ENCODE measurements at places on chromosomes 4 and X.

- no peak for DNase-seq
These were observed 930.5 kb downstream of the ADGRL3 start for GRCh38 chr4:62130637-62131036.

- DNase-seq = no peak
These were observed 81.8 kb upstream of the NDP start for GRCh38 chrX:44054863-44055601.

DNA sequence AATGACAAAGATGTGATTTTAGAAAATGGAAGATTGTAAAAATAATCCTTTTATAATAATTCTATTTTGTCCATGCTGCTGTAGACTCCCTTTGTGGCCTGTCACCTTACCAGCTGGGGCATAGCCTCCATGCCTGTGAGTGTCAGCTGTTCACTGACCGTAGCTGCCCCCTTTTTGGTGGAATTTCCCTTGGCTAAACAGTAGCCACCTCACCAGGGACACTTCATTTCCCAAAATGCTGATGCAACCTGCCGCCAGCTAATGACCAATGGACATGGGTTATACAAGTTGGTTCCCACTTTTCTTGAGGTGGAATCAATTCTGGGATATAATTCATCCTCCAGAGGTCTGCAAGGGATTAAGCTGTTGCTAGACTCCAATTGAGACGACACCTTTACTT lies 368.4 kb downstream of the PRDM5 start:
- no peak for DNase-seq

DNA sequence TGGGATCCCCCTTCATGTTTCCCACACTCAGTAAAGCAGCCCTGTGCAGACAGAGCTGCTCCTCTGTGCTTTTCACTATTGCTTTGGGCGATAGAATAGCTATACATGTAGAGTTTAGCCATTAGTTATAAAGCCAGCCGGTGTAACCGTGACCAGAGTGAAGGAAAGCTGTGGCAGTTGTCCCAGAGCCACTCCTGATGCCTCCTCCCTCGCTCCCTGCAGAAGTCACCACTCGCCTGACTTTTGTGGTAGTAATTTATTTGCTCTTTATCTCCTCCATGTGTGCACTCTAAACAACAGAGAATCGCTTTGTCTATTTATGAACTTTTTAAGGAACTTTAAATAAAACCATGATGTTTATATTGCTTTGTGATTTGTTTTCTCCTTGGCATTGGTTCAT lies 41.8 kb upstream of the WWC2 start:
- no peak for DNase-seq

GRCh38 chr4:16807355-16807754 lies 91.1 kb downstream of the LDB2 start:
- no peak for DNase-seq

GRCh38 chr4:189232274-189232673 lies 708.4 kb upstream of the FRG1 start:
- DNase-seq = no peak

GRCh38 chrX:134803551-134804183 lies 145.4 kb upstream of the PLAC1 start:
- no peak for DNase-seq

DNA sequence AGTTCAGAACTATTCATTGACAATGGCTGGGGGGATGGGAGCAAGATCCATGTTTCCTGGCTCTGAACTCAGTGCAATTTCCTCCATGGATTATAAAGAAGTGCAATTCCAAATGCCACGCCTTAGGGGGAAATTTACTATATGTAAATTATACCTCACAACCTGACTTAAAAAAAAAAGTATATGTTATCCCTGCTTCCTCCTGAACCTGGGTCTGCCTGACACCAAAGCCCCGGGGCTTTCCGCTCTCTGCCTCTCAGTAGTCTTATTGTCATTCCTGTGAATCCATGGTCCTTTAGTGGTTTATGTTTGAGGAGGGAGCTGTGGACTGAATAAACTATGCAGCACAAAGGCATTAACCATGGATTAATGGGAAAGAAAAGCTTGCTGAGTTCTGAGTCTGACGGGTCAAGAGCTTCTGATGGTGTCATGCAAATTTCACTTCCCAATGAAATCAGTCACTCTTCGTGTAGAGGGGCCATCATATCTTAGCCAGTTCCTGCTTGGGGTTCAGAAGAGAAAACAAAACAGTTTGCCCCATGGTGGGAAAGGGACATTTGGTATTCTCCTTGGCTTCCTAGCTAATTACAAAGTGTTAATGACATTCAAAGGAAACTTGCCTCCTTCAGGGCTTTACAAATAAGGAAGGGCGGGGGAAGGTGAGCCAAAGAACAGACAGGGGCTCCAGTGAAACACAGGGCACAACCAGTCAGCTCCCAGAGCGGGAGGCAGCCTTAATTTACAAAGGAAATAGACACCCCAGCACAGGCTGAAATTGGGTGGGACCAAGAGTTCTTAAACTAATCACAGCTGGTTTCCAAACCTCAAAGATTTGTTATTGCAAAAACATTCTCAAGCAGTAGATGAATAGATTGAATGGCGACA lies 14.3 kb downstream of the FAM9C start:
- no peak for DNase-seq

DNA sequence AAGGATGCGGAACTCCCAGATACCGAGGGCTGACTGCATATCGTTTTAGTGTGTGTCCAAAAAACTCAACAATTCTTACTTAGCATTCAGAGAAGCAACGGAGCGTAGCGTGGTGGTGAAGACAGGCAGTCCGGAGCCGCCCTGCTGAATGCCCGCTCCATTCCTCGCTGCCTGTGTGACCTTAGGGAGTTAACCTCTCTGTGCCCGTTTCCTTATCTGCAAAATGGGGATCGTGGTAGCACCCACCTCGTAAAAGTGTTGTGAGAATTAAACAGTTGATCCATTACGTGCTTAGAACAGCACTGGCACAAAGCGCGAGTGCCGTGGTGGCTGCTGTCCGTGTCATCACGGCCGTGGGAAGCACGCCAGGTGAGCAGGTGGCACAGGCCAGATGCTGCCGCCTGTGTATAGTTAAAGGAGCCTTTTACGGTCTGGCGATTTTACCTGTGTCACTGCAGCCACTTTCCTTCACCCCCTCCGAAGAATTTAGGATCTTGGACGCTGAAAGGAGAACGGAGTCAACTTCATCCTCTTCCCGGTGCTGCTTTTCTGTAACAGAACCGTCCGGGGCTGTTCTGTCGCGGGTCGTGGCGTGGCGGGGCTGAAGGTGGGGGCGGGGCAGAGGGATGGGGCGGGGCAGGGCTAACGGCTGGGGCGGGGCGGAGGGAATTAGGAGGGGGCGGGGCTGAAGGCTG lies 885 bp downstream of the CCDC110 start:
- DNase-seq = no peak

GRCh38 chrX:8724300-8724699 lies 7.6 kb downstream of the ANOS1 start:
- no peak for DNase-seq

DNA sequence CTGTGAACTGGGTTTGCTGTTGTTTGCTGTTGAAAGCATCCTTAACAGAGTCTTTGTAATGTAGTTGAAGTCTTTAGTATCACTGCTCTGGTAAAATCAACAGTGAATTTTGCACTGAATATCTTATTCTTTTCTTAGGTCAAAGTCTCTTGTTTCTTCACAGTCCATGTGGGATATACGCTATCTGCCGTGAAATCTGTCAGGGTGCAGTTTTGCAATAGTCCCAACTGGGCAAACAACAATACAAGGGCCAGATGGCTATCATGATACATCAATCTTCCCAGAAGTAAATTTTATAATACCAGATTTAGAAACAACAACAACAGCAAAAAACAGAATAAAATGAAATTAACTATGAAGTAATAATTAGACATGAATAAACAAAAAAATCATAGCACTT lies 123.5 kb downstream of the PPARGC1A start:
- no peak for DNase-seq

DNA sequence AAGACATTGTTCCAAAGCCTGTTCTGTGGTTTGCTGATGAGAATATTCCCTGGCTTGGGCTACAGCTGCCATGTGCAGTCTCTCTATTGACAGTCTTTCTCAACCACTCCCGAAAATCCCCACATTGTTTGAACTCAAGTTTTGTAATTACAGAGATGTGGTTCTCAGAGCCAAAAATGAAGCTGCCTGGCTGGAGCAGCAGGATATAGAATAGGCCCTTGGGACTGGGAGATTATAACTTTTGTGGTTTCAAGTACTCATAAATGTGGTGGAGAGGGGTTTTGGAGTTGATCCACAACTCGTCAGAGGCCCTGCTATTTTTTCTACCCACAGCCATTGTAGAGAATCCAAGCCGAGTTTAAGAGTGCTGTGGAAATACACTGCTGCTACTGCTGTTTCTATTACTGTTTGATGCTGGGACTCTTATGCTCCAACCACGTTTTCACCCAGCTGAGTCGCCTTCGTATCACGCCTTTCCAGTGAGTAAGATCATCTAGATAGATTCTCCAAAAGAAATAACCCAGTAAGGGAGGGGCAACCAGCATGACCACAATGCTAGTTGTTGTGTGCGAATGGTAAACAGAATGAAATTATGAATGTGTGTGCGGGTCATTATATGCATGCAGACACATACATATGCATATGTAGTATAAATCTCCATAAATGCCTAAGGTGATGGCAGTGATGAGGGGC lies 57.1 kb upstream of the ATXN3L start:
- DNase-seq = no peak

- DNase-seq = no peak
These were observed 10.8 kb upstream of the HADH start for GRCh38 chr4:107978716-107979451.

- no peak for DNase-seq
These were observed 23.7 kb downstream of the CDS1 start for GRCh38 chr4:84606645-84607044.

DNA sequence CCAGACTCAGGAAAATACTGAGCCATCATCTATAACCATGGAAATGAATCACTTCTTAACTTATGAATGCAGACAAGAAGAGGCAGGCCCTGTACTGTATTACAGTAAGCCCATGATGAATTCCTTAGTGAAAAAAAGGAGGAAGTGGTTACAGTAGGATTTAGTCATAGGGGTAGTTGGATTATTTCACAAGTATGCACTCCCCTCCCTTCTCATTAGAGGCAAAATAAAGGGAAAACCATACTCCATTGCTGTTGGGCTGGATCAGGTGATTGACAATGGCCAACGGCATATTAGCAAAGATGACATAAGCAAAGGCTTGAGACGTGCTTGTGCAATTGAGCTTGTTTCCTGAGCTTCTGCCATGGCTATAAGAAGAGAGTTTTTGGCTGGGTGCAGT lies 181.1 kb upstream of the PRPS2 start:
- no peak for DNase-seq

GRCh38 chrX:69060631-69061408 lies 104.4 kb downstream of the PJA1 start:
- no peak for DNase-seq

GRCh38 chr4:84939113-84939512 lies 27.4 kb downstream of the WDFY3 start:
- no peak for DNase-seq

- DNase-seq = no peak
These were observed 5.6 kb downstream of the SDAD1 start for GRCh38 chr4:75985116-75985515.

- DNase-seq = no peak
These were observed 155.5 kb upstream of the PSAPL1 start for GRCh38 chr4:7590189-7590588.

GRCh38 chr4:31041385-31041784 lies 321.2 kb downstream of the PCDH7 start:
- DNase-seq = no peak

DNA sequence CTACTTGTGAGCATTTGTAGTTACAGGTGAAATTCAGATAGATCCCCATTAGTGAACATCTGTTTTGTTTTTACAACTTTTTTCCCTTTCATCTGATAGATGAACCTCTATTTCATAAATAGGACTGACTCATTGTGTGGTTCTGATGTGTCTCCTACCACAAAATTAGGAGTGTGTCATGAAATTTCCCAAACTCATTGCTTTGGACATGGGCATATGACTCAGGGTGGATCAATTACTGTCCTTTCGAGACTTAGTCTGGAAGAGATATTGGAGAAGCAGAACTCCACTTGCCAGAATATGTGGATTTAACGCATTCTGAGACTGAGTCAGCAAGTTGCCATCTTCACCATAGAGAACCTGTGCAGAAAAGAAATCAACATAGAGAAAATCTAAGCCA lies 53.5 kb upstream of the PCDH10 start:
- no peak for DNase-seq

DNA sequence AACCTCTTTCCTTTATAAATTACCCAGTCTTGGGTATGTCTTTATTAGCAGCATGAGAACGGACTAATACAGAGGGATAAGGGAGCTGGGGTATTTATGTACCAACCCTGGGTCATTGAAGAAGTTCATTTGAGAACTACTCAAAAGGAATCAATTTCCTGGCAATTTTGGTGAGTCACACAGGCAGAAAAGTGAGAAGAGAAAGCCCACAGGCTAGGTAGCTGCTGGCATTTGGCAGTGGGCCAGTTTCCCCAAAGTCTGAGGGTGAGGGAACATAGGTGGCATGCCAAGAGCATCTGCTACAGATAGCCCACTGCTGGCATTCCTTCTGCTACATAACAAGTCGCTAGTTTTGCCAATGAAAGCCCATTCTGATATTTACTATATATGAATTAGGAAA lies 411.2 kb downstream of the MID1IP1 start:
- peak; percentile 3 for DNase-seq

DNA sequence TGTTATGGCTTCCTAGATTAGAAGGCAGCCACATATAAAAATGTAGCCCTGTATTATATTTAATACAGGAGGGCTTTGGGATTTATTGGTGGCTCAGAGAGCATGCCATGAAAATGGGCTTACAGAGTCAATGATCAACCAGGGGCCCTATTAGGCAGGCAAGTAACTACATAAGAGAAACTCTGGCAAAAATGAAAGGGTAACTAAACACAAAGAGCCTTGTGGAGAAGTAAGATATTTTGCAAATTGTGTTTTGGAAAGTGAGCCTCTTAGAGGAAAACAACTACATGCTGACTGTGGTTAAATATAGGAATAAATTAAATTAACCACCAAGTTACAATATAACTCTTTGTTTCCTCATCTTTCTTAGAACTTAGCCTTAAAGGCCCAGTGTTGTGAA lies 5.5 kb downstream of the SAT1 start:
- no peak for DNase-seq

DNA sequence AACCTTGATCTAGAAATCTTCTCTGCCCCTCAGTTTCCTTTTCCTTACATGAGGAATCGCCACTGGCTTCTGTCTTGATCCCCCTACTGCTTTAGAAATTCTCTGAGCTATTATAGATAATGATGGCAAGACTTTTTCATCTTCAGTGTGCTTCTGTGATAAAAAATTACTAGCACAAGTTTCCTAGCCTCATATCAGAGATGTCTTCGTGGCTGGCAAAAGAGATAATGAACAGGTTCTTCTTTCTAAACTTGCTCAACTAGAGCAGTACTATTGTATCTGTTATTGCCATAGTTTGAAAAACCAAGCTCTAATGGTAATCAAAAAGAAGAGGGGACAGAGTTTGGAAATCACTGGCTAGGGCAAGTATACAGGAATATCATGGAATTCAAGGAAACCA lies 4.1 kb upstream of the PDGFC start:
- DNase-seq = no peak
